ENCODE measurements at places on chromosomes 5 and 9.

DNA sequence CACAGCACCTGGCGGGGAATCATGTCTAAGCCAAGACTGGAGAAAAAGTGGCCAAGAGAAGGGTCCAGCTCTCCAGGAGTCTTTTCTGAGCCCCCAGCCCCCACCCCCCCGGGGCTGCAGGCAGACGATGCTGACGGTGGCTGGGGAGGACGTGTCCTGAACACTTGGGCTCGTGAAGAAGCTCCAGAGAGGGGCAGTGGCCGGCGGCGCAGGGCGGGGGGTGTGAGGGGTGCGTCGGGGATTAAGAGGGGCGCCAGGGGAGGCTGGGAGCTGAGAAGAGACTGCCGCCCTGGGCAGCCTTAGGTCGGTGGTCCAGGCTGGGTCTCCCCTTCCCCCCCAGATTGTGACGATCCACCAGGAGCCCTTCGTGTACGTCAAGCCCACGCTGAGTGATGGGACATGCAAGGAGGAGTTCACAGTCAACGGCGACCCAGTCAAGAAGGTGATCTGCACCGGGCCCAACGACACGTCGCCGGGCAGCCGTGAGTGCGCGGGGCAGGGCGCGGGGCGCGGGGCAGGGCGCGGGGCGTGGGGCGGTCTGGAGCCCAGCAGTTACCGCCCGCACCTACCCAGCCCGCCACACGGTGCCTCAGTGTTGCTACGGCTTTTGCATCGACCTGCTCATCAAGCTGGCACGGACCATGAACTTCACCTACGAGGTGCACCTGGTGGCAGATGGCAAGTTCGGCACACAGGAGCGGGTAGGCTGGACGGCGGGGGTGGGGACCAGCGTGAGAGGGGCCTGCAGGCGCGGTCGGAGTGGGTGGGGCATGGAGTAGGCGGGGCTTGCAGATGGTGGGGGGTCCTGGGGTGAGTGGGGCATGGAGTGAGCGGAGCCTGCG, 8.9 kb downstream of the LRRC26 start:
- no peak for DNase-seq

DNA sequence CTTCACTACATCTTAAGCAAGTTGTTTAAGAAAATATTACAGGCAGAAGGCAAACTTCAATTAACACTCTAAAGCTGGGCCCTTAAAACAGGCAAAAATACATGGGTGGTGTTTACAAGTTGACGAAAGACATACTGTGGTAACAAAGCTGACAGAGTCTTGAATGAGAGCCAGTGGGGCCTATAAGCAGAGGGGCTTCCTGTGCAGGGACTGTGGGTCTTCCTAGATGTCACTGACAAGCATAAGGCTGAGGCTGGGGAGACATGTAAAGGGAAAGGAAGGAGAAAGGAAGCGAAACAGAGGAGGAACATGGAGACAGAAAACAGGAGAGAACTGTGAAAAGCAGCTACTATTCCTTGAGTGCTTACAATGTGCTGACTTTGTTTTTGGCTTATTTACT, 308.0 kb upstream of the RPS23 start:
- DNase-seq, result peak; percentile 83

- DNase-seq, result no peak
These were observed 685.3 kb upstream of the EDIL3 start for GRCh38 chr5:85069659-85070640.

DNA sequence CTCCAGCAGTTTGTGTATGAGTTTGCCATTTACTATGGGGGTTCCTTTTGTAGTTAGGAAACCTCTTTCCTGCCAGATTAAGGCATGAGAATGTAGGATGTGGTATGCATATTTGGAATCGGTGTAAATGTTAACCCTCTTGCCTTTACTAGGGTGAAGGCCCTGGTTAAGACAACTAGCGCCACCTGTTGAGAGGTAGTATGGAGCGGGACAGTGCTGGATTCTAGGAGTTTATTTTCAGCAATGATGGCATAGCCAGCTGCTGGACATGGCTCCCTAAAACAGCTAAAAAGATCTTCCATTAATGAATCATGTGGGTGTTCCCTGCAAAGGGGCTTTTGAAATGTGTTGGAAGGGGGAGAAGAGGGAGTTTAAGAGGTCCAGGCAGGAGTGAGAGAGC, 30.7 kb upstream of the GPX3 start:
- no peak for DNase-seq

DNA sequence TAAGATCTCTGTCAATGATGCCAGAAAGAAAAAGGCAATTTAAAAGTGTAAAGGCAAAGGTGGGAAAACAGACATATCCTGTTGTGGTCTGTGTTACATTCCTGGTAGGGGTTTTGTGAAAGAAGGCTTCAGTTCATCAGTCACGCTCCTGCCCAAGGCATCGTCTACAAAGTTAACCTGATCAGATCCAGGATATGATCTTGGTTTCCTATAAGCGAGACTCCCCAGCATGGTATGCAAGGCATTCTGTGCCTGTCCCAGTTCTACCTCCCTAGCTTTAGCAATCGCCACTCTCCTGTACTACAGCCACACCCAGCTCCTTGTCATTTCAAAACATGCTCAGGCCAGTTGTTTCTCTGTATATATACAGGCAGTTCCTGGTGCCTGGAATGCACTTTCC, 58.0 kb upstream of the PTPN3 start:
- DNase-seq, result no peak

- no peak for DNase-seq
These were observed 96.4 kb downstream of the CAMSAP1 start for GRCh38 chr9:135810806-135811575.

DNA sequence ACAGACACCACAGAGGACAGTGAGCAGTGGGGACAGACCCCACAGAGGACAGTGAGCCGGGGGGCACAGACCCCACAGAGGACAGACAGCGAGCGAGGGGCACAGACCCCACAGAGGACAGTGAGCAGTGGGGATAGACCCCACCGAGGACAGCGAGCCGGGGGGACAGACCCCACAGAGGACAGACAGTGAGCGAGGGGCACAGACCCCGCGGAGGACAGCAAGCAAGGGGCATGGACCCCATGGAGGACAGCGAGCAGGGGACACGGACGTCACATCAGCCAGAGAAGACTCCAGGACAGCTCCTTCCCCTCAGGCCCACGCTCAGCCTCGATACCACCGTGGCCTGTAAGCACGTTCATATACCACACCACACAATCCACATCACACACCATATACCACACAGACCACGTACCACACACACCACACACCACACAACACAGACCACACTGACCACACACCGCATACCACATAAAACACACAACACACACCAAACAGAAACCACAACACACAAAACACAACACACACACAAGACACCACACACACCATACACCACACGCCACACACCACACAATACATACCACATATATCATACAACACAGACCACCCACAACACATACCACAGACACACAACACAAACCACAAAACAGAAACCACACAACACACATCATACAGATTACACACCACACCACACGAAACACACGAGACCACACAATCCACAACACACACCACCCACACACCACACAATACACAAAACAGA, 5.2 kb upstream of the ZDHHC11 start:
- no peak for DNase-seq

- peak; percentile 40 for DNase-seq
These were observed 547.1 kb downstream of the CDH12 start for GRCh38 chr5:22306011-22306410.

GRCh38 chr5:68245319-68245718, 29.8 kb downstream of the PIK3R1 start:
- no peak for DNase-seq

DNA sequence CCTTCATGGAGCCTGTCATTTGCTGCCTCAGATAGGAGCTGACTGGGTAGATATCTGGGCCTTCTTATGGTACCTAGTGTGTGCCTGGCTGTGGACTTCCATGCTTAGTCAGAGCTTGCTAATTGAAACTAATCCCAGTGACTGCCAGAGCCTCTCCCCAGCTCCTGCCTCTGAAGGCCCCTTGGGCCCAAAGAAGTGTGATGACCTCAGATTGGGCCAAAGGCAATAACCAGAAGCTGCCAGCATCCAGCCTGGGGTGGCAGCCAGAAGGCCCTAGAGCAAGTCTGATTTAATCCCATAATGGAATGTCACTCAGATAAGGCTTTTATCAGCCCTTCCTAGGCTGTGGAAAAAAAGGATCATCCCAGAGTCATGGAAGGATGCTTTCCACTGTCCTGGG, 17.1 kb upstream of the CDC23 start:
- DNase-seq, result no peak

GRCh38 chr5:81290146-81290545, 11.2 kb upstream of the ZCCHC9 start:
- DNase-seq, result no peak

GRCh38 chr5:81145329-81145935, 87.7 kb upstream of the CKMT2 start:
- DNase-seq, result no peak

GRCh38 chr5:159257629-159258283, 5.3 kb upstream of the UBLCP1 start:
- DNase-seq, result no peak

GRCh38 chr5:50666261-50667022, at the start of gene PARP8:
TSS of gene PARP8 (plus strand) at chr5:50666637. CDS start at chr5:50667096, 459 bp downstream.
- peak; percentile 56 for DNase-seq

DNA sequence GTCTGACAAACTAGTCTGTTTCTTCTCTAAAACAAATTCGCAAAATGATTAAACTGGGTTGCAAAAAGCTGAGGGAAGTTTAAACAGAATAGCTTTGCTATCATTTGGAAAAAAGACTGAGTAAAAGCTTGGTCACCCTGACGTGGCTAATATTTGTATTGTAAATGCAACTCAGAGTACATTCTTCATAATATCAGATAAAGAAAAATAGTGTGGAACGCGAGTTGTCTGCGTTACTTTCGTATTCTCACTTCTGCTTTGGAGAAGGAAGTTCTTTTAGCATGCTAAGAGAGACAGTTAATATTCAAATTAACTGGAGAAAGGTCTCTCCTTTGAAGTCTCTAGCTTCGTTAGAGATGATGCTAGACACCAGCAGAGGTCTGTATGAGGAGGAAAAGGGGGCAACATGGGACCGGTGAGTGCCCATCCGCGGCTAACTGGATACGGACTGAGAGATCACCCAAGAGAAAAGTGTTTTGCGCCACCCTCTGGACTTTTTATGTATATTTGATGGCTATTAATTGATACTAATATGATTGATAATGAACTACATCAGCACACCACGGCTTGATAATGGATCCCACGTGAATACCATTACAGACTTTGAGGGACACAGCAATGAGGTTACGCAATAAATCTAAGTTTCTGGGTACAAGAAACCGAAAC, 2.9 kb upstream of the CNTRL start:
- DNase-seq, result no peak

DNA sequence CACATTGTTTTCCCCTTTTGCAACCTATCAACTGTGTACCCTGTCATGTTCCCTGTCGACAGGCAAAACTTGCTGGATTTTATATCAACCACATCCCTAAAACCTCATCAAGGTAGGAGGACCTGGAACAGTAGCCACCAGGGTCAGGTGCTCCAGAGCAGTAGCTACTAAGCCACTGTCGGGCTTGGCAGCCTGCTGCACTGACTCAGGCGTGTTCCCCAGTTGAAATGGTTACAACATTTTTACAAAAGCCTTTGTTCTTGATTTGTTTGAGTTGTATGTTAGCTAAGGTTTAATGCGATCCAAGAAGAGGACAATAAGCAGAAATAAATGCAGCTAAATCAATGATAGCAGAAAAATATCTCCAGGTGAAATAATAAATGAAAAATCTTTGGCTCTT, 407.4 kb upstream of the TLE4 start:
- DNase-seq, result no peak

GRCh38 chr5:82425591-82425990, 147.4 kb upstream of the RPS23 start:
- no peak for DNase-seq

DNA sequence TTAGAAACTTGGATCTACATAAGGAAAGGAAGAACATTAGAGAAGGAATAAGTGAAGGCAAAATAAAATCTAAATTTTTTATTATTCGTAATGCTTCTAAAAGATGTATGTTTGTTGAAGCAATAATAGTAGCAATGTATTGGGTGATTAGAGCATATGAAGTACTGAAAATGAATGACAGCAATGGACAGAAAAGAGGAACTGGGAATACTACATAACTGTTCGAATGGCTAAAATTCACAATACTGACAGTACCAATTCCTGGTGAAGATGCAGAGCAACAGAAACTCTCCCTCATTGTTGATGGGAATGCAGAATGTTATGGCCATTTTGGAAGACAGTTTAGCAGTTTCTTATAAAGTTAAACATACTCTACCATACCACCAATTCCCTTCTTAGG, 177.3 kb upstream of the SPEF2 start:
- no peak for DNase-seq

DNA sequence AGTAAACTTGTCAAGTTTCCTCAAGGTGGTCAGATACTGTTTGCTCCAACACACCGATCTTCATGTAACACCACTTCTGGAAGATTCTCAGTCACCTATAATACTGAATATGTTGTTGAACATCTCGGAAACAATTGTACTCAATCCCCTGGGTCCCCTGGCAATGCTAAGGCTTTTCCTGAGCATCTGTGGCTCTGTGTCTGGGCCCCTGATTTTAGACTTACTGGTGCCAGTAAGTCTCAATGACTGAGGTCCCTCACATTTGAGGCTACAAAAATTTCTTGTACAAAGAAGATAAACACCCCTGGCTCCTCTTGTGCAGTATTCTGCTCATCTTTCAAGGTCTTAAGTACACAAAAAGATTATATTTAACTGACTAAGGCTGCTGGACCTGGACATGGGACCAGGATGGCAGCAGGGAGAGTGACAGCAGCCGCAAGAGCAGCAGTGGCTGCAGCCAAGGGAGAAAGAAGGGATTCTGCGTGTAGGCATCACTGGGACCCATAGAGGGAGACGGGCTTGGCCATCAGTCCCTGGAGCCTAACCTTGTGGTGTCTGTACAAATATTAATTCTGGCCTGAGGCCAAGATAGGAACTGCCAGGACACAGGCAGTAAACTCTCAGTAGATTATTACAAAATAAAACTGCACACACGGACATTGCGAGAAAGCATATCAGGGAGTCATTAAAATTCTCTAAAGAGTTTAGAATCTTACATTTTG, 49.0 kb upstream of the TNPO1 start:
- DNase-seq, result no peak

GRCh38 chr9:104747245-104747564, 278 bp upstream of the NIPSNAP3A start:
- DNase-seq, result no peak

- peak; percentile 53 for DNase-seq
These were observed 326.9 kb downstream of the SH3GL2 start for GRCh38 chr9:17905781-17906175.

GRCh38 chr9:125284855-125285254, 23.2 kb downstream of the GAPVD1 start:
- no peak for DNase-seq

GRCh38 chr9:115367321-115367720, 249.4 kb upstream of the TNC start:
- DNase-seq, result no peak

Measured in brain (organoid and tissue), 16 donors.